ENCODE measurements at places on chromosomes 3 and 15.

DNA sequence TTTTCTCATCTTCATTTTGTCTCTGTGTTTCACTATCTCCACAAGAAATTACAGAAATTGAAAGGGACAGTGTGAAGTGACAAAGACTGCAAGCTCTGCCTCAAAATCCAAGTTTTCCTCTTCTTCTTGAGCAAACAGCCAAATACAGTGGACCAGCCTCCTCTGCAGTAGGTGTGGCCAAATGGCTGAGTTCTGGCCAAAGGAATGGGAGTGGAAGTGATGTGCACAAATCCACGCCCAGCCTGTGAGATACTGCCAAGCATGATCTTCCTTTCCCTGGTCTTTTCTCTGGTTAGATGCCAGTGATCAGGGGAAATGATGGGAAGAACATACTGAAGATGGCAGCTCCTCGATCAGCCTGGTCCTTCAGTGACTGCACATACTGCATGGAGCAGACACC lies 111.0 kb upstream of the CPNE4 start:
- DNase-seq: no peak

DNA sequence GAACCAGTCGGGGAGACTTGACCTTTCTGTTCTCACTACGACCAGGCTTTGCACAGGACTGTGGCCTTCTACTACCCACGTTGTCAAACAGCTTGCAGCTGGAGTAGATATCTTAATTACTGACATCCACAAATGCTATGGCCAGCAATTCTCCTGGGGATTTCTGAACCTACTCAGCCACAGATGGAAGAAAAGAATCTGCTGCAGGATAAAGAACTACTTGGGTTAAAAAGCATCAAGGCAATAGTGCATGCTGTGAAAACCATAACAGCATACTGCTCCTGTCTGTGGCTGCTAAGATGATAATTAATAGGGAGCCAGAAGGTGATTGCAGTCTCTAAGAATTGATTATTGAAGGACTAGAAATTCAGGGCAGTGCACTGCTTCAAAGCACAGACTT lies 859.2 kb upstream of the SEMA6D start:
- DNase-seq: no peak

DNA sequence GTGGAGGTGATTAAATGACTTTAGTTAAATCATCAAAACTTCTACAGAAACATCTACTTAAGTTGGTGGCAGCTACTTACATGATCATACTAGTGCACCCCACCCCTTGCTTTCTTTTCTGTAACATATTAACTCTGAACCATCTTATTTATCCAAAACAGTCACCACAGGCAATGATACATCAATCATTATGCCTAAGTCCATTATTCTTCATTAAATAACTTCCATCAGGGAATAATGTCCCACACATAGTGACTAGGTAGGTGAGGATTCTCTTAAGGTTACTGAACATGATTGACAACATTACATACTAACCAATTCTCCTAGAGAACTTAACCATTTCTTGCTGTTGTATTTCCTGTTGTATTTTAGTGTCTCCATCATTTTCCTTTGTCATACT lies 210.2 kb downstream of the NR1D2 start:
- DNase-seq: no peak

- no peak for DNase-seq
These were observed 83.7 kb downstream of the CMSS1 start for GRCh38 chr3:99901200-99901926.

DNA sequence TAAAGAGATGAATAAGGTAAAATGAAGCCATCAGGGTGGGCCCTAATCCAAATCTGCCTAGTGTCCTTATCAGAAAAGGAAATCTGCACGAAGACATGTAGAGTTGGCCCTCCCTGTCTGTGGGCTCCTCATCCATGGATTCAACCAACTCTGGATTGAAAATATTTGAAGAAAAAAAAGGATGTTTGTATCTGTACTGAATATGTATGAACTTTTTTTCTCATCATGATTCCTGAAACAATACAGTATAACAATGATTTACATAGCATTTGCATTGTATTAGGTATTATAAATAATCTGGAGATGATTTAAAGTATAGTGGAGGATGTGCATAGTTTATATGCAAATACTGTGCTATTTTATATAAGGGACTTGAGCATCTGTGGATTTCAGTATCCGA lies 59.0 kb upstream of the SMAD6 start:
- DNase-seq: no peak

DNA sequence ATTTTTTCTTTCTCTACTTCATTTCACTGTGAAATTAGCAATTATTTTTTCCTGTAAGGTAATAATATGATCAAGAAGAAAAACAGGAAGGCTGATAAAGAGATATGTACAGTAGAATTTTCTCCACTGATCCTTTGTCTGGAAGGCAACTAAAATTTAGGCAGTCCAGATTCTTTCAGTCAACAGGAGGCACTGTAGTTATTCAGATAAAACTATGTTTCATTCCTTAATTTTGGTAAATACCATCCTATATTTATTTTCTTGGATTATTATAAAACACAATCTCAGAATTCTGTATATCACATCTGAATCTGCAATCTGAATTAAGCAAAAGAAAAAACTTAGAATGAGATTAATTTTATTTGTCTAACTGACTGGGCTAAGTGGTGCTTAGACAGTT lies 343.2 kb downstream of the LSAMP start:
- no peak for DNase-seq

- DNase-seq: no peak
These were observed 329.2 kb downstream of the ARRDC4 start for GRCh38 chr15:98289747-98290146.
